Esophagus muscularis mucosa (tissue), 4 donors: ENCODE measurements at places on chromosomes 13 and 19.

GRCh38 chr13:40186626-40187323 is 479.7 kb downstream of the FOXO1 start:
- H3K4me3 ChIP-seq = no peak overlapping the region
- H3K4me1 ChIP-seq = peaks cover 40% of the 10 kb centered on the region
- no peak overlapping the region for H3K27ac ChIP-seq

DNA sequence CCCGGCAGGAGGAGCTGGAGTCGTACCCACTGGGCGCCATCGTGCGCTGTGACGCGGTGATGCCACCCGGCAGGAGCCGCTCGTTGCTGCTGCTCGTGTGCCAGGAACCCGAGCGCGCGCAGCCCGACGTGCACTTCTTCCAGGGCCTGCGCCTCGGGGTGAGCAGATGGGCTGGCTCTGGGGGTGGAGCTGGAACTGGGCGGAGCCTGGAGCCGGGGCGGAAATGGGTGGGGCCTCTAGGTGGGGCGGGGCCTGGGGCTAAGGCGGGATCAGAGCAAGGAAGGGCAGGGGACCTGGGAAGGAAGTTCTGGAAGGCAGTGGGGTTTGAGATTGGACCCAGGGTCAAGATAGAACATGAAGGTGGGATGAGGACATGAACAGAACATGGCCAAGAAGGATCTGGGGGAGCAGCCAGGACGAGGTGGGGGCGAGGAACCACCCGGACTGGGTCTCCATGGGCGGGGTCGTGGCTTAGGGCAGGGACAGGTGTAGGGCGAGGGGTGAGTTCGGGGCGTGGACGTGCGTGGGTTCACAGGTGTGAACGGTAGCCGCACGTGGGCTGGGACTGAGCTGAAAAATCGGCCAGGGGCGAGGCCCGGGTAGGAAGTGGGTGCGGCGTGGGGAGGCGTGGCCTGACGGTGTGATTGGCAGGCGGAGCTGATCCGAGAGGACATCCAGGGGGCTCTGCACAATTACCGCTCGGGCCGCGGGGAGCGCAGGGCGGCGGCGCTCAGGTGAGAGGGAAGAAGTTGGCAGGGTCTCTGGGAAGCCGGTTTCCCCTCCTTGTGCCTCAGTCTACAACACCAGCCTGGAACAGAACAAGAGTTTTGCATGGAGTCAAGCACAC is 4.7 kb downstream of the EPS8L1 start:
- peaks cover 18% of the 10 kb centered on the region for H3K27me3 ChIP-seq
- H3K36me3 ChIP-seq = no peaks in the 10 kb centered on the region
- no peak for DNase-seq
- H3K4me3 ChIP-seq = peak overlapping the region; percentile 49
- H3K27ac ChIP-seq = no peak overlapping the region

DNA sequence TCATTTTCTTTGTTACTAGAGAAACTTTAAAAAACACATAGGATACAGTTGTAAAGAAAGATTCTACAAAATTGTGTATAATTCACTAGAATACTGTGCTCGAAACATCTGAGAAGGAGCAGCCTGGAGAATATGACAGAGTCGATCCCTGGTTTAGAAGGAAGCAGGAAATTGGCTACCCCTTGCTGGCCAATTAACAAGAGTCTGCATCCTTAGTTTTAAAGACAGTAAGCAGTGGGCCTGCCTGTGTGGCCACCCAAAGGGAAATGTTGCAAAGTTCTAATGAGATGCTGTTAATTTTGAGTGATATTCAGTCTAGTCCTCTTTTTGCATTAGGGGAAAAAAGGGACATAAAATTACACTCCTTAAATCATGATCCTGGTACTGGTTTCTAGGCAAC is 988.6 kb downstream of the PCDH17 start:
- no peak for DNase-seq
- no peaks in the 10 kb centered on the region for H3K4me1 ChIP-seq
- H3K36me3 ChIP-seq = no peaks in the 10 kb centered on the region
- no peaks in the 10 kb centered on the region for H3K27me3 ChIP-seq
- H3K4me3 ChIP-seq = no peak overlapping the region
- no peak overlapping the region for H3K27ac ChIP-seq

GRCh38 chr13:42181381-42181953 is 90.5 kb upstream of the AKAP11 start:
- DNase-seq = no peak
- H3K27ac ChIP-seq = no peak overlapping the region

- no peak overlapping the region for H3K27ac ChIP-seq
- H3K36me3 ChIP-seq = no peaks in the 10 kb centered on the region
Measured at GRCh38 chr13:70585109-70585508, 476.9 kb upstream of the KLHL1 start.
